Stimulated activated CD4-positive, alpha-beta T cell treated with anti-CD3 and anti-CD28 coated beads, Interleukin-4, amount 100 ng/mL, for 24 hours (primary cell): ENCODE measurements at places on chromosomes 16 and 17.

- no peak for DNase-seq
Observed at GRCh38 chr17:50687200-50688066, 20.3 kb downstream of the ANKRD40 start.

GRCh38 chr16:82425661-82426060 is 201.1 kb upstream of the CDH13 start:
- no peak for DNase-seq

DNA sequence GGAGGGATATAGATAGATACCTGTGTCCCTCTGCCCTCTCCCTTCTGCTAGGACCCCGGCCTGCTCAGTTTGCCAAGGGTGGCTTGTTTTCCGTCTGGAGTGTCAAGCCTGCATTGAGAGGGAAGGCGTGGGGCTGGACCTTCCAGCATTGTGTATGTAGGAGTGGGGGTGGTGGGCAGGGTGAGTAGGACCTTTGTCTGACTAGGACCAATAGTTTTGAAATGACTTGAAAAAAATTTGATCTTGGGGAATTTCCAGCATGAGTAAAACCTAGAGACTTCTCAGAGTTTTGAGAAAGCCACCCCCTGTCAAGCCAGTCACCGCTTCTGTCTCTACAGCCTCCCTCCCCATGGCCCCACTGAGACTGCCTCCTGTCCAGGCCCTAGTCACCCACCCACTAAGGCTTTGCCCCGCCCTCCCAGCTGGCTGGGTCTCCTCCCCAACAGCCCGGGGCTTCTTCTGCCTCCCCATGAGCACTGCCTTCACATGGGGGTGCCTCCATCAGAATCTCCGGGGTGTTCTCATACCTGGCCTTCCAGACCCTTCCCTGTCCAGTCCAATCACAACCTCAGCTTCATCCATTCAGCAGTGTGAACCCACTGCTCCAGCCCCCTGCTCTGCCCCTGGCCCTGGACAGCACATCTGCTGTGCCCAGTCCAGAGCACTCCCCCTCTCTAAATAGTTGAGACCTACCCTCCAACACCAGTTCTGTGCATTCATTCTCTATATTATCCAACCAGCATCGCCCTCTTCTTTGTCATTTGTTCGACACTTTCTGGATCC is 207.0 kb downstream of the MSI2 start:
- peak; percentile 90 for DNase-seq

DNA sequence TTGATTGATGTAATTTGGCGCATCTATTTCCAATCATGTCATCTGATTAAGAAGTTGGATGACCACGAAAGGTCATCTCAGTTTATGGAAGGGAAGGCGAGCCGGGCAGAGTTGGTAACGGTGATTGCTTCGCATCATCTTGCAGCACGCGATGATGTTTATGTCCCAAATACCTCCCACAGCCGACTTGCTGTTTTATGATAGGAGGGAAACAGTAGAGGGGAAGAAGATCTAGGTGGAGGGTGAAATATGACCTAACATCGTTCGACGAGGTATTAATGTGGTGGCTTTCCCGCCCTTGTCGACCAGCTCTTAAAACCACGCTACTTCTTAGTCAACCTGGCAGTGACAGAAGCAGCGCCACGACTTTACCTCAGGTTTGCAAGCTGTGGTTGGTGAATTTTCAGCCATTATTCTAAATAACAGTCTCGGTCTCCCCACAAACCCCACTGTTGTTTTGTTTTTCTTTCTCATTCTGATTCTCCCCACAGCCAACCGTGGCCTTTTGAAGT is 805 bp upstream of the TANC2 start:
- DNase-seq = peak; percentile 62

DNA sequence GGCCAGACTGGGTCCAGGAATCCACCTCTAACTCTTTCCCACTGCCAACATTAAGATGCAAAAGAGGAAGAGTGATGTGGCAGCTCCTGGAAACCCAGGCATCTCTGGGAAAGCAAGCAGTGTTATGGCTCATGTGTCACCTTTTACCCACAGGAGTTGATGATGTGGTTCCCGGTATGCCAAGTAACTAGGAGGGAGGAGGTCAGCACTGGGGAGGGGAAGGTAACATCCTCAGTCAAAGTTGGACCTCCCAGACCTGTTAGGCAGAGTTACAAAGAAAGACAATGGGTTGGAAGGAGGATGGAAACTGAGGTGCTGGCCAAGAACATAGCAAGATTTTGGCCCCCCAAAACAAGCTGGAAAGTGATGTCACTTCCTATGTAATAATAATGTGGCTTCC is 11.4 kb downstream of the KRABD2 start:
- no peak for DNase-seq

- peak; percentile 50 for DNase-seq
Observed at GRCh38 chr17:80455336-80455710, 21.1 kb downstream of the NPTX1 start.

GRCh38 chr16:49755313-49755620 is 100.6 kb downstream of the ZNF423 start:
- no peak for DNase-seq

GRCh38 chr17:82949361-82949760 is 109.5 kb upstream of the ZNF750 start:
- DNase-seq = no peak
